SW480 (cell line): ENCODE measurements at places on chromosomes 4 and X.

DNA sequence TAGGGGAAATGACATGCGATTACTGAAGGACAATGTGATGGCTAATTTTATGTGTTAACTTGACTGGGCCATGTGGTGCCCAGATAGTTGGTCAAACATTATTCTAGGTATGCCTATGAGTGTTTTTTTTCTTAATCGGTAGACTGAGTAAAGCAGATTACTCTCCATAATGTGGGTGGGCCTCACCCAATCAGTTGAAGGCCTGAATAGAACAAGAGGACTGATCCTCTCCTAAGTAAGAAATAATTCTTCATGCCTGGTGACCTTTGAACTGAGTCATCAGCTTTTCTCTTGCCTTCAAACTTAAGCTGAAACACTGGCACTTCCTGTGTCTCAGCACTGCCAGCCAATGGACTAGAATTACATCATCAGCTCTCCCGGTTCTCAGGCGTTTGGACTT, 164.0 kb upstream of the FGF13 start:
- DNase-seq: no peak

DNA sequence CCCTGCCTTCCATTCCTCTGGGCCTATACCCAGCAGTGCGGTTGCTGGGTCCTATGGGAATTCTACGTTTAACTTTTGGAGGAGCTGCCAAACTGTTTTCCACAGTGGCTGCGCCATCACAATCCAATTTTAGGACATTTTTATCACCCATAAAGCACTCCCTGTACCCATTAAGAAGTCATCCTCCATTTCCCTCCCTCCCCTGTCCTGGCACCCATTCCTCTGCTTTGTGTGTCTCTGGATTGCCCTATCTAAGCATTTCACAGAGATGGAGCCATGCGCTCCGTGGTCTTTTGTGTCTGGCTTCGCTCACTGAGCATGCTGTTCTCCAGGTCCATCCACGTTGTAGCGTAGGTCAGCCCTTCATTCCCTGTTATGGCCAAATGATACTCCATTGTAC, 1.7 kb upstream of the OPN1LW start:
- DNase-seq: no peak

DNA sequence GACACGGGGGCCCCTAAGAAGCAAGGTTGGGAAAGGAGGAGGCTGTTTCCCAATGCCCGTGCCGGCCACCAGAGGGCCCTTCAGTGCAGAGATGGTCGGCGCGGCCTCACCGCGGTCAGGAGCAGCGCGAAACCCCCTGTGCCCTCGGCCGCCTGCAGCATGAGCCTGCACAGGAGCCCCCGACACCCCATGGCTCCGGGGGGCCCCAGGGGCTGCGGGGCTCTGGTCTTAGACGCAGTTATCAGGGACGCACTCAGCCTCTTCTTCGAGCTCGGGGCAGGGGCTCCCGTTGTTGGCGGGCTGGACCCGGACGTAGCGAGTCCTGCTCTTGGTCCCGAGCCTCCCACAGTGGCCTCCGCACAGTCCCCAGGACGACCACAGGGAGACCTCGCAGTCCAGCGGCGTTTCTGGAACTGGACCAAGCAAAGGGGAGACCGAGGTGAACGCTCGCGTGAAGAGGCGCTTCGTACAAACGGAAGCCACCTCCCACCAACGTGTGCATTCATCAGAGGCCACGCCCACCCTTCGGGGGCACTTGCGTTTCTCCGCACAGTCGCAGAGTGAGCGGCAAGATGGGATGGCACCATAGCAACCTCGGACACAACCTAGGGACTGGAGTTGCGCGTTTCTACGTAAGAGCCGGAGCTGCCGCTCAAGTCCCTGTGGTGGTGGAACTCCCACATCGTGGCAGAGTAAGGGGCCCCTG, 5.0 kb downstream of the SPON2 start:
- no peak for DNase-seq

DNA sequence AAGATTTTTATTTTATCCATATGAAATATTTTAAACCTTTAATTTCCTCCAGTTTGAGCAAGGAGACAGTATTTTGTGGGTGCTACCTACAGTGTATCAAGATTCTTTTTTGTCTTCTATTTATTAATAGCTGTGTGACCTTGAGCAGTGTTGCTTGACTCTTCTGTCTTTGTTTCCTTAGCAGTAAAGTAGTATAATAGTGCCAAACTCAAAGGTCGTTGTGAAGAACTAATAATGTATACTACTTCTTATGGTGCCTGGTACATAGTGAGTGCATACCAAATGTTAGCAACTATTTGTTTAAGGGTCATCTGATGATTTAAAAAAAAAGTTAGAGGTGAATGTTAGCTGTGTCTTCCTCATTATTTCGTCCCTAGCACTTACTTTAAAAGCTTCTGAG, 30.5 kb downstream of the SMARCAD1 start:
- no peak for DNase-seq

DNA sequence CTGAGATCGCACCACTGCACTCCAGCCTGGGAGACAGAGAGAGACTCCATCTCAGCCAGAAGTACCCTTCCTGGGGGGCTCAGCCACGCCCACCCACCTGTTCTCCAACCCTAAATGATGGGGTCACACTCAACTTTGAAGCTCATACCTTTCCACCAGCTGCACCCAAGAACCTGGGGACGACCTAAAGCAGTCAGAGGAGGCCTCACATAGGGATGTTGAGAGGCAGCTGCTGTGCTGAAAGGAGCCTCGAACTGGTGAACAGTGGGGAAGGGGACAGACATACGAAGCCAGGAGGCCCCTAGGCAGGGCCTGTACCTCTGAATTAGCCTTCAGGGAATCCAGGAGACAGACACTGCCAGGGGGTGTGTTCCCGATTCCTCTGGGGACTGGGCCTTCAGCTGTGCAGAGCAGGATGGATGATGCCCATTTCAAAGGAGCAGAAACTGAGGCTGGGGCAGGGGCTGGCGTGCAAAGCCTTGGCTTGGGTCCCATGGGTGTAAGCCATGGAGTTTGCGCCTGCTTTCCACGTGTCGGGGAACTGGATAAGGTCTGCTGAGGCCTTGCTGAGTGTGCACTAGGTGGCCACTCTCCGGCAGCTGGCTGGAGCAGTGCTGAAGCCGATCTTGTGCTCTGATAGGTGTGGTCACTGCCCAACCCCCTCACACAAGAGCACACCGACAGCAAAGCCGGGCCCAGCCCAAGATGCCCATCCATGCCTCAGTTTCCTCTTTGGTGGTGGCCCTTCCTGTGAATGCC, 130.8 kb downstream of the CPZ start:
- DNase-seq: no peak

DNA sequence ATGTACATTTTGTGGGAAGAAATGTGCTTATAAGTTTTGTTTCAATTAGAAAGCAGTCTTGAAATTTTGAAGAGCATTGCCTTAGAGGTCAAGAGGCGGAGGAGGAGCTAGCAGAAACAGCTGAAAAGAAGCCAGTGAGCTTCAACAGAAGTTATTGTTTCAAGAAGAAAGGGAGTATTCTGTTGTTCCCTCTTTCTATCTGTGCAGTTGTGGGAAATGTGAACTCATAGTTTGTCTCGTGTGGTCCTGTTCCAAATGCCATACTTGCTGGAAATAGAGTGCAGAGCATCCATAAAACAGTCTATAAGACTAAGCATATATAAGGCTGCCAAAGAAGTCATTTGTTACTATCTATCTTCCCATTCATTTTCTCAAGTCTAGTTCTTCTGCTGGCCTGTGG, 1015.7 kb downstream of the DMD start:
- DNase-seq: no peak

DNA sequence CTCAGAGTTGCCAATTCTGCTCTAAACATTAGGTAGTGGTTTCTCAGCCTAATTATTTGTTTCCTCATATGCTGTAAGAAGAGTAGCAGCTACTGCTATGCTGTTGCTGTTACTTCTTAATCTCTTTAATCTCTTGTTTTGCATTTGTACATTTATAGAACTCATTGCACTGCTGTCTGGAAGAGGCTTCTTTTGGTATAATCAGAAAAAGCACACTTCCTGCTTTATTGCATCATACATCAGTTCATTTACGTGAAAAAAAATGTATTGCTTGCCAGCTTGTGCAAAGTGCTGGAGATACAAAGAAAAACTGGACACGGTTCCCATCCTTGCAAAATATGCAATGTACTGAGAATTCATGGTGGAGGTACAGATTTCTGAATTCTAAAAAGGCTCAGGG, 332.0 kb downstream of the GRXCR1 start:
- no peak for DNase-seq

- no peak for DNase-seq
Measured at GRCh38 chr4:14620567-14621141, 381.6 kb upstream of the CPEB2 start.

- DNase-seq: no peak
Measured at GRCh38 chrX:78314561-78314960, 12.8 kb downstream of the CYSLTR1 start.

DNA sequence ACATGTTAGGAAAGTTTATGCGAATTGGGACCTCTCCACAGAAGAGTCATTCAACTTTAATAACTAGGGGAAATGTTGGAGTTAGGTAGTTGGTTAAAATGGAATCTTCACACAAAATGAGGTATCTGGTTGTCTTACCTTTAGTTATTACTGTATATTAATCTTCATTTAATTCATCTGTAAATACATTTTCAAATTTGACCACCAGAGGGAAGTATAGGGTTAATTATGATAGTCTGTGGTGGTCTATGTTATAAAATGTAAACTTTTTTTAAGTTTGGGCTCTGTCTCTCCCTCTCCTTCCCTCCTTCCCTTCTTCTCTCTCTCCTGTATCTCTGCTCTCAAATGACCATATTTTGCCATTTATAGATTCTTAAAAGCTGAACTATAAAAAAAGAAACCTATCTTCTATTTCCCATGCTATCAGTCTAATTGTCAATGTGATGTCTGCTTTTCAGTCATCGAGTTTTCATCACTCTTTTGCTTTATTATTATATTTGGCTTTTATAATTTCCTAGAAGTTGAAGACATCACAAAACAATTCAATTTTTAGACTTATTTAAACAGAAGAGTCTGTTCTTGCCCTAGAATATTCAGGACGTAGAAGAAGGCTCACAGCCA, 49.8 kb downstream of the TMEM144 start:
- DNase-seq: peak; percentile 6

DNA sequence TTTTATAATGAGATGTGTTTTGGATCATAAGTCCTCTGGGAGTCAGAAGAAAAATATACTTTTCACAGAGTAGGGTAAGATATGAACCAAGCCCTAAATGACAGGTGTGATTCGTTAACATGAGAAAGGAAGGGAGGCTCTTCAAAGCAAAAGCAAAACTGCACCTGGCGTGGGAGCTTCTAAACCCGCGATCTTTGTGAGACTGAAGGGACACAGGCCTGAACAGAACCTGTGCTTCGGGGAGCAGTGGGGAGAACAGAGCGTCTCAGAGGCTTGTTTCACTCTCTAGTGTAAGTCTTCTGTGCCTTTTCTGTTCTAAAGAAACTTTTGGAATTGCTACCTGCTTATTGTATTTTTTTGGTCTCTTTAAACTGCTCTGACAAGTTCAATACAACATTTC, 30.2 kb upstream of the CYP4V2 start:
- peak; percentile 27 for DNase-seq

DNA sequence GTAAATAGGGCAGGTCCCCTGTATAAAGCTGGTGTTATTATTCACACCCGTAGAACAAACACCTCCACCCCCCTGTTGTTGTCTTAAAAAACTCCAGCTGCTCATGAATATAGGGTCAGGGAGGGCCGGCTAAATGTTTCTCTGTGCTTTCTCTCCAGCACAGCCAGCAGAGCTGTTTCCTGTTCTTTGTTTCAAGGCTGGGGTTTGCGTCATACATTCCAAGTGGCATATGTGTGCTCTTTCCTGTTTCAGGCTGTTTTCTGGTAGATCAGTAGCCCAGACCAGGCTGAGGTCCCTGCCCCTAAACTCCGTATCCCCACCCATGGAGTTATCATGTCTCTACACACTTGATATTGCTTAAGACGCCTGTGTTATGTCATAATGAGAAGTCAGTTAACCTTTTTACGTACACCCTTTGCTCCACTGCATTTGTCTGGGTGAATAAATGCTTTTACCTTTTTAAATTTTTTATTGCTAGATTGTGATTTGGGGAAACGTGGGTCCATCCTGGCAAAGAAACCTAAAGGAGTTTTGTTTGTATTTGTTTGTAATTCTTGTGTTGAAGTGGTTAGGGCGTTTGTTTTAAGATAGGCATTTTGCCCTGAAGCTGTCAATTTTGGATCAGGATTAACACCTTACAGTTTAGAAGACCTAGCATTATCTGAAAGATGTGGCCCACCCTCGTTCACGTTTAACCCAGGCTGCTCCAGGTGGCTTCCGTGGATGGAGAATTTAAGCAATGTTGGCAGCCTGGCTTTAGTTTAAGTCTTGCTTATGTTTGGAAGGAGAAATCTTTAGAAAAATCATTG, 3.3 kb downstream of the KLF3 start:
- DNase-seq: peak; percentile 90

- no peak for DNase-seq
Measured at GRCh38 chr4:168832763-168833575, 177.1 kb downstream of the CBR4 start.

GRCh38 chr4:68904786-68905185, 46.8 kb downstream of the UGT2A3 start:
- DNase-seq: no peak

DNA sequence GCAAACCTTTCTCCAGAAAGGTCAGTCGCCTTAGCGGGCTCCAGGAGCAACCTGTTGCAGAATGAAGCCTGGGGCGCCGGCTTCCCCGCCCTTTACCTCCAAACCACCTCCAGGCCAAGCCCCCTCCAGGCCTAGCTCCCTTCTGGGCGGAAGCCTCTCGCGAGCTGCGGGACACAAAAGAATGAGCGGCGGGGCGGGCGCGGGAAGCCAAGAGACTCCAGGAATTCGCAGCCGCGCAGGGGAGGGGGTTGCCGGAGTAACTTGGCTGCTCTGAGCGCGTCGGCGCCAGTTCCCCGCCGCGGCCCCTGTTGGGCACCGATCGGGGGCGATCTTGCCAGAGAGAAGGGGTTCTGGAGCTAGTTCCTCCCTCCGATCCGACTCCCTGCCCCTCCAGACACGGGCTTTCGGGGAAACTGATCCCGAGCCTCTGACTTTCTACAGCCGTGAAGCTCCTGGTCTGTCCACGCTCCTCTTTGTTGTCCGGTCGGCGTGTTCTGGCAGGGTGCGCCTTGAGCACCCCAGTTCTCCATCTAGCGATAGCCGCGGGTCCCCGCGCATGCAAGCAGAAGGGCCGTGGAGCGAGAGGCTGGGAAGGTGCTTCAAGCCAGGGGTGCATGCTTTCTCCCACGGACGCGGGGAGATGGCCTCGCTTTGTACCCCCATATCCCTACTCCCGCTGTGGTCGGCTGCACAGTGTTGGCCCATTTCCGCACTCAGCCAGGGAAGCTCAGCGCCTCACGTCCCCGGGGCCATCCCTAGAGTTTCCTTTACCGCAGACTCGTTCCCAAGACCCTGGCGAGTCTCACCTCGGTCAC, 1.2 kb downstream of the PROM1 start:
- peak; percentile 7 for DNase-seq

GRCh38 chrX:121008920-121009319, 23.4 kb upstream of the CT47A1 start:
- DNase-seq: no peak
